Globus pallidus (tissue), 1 donor: ENCODE measurements at places on chromosomes 6 and 20.

DNA sequence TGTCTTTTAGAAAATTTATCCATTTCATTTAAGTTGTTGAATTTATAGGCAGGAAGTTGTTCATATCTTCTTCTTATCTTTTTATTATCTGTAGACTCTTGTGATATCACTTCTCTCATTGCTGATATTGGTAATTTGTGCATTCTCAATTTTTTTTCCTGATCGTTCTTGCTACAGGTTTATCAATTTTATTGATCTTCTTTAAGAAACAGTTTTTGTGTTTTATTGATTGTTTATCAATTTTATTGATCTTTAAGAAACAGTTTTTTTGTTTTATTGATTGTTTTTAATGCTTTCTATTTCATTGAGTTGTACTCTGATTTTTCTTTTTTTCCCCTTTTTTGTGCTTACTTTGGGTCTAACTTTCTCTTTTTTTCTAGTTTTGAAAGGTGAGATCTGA lies 23.8 kb upstream of the SLC22A2 start:
- DNase-seq, result no peak

DNA sequence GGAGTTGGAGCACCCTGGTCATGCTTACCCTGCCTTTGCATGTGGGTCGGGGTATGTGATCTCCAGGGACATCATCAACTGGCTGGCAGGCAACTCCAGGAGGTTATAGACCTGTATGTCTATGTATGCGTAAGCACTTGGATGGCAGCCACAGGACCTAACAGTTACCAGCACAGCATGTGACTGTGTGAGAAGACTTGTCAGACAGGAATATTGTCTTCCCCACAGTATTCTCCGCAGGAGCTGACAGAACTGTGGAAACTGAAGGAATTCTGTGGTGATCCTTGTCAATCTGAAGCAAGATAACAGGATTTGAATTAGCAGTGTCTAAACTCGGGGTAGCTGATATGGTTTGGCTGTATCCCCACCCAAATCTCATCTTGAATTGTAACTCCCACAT lies 59.2 kb downstream of the TMEM244 start:
- DNase-seq, result no peak

- no peak for DNase-seq
Measured at GRCh38 chr6:104750449-104750848, 109.3 kb downstream of the HACE1 start.

- DNase-seq, result no peak
Measured at GRCh38 chr6:135655055-135655454, 157.5 kb upstream of the AHI1 start.

DNA sequence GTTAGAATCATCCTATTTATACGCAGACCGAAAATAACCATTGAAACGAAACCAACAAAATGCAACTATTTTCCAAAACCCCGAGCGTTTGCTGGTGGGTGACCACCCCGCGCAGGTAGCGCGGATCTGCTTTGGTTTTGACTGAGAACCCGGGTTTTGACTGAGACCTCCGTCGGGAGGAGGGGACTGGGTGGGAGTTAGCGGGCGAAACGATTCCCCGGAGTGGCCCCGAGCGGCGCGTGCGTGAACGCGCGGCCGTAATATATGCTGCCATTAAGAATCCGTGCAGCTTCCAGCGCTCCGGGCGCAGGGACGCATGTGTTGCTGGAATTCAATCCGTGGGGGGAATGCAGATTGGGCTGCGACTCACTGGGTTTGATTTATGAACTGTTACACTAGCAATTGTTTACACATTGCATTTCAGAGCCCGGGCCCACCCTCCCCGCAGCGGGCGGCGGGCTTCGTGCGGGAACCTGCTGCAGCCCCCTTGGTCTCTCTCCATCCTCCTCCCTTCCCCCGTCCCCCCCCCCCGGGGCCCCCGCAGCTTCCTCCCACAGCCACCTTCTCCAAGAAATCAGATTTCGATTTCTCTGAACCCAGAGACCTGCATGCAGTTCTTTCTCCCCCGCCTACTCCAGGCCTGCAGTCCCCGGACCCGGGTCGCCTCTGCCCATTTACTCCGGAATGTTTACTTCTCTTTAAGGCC lies 9.9 kb downstream of the NRN1 start:
- DNase-seq, result no peak

- peak; percentile 36 for DNase-seq
Measured at GRCh38 chr6:110949679-110950285, 8.7 kb upstream of the GTF3C6 start.

GRCh38 chr6:34484391-34484790 lies 18.5 kb downstream of the PACSIN1 start:
- DNase-seq, result no peak

- DNase-seq, result no peak
Measured at GRCh38 chr6:43903739-43904290, 133.8 kb downstream of the VEGFA start.

DNA sequence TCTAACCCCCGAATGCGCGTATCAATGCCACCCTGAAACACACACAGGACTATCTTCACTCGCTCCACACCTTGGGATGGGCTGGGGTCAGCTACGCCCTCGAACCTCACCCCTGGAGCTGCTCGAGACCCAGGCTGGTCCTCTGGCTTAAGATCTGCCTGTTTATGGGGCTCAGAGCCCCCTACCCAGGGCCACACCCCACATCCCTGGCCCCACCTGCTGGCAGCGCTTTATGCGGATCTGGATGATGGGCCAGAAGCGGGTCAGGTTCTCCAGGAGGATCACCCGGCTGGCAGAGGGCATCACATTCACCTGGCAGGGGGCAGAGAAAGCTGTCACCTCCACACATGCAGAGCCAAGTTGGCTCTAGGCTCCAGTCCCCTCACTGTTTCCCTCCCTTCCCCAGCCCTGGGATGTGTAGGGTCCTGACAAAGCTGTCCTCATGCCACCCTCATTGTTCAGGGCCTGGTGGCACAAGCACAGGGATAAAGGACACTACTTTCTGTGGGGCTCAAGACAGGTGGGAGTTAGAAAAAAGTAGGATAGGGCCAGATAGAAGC lies 8.2 kb downstream of the CUL7 start:
- no peak for DNase-seq

- no peak for DNase-seq
Measured at GRCh38 chr6:43741829-43742228, 28.2 kb upstream of the VEGFA start.

GRCh38 chr20:11178946-11179654 lies 505.3 kb upstream of the JAG1 start:
- no peak for DNase-seq

- no peak for DNase-seq
Measured at GRCh38 chr6:136508725-136509392, 41.4 kb downstream of the MAP7 start.

GRCh38 chr20:38205001-38205400 lies 39.9 kb upstream of the TGM2 start:
- DNase-seq, result no peak

- DNase-seq, result no peak
Measured at GRCh38 chr6:155301867-155302266, 12.4 kb downstream of the TFB1M start.

DNA sequence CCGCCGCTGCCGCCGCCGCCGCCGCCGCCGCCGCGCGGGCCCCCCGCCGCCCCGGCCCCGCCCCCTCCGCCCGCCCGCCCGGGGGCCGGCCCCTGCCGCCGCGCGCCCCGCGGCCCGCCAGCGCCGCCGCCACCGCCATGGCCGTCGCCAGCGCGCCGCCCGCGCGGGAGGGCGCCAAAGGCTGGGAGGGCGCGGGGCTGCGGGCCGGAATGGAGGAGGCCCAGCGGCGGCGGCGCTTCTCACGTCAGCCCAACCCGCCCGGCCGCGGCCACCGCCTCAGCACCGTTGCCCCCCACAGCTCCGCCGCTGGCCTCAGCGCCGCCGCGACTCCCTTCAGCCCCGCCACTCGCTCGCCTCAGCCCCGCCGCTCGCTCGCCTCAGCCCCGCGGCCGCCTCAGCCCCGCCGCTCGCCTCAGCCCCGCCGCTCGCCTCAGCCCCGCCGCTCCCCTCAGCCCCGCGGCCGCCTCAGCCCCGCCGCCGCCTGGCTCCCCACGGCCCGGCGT lies 258 bp downstream of the PHF10 start:
- peak; percentile 49 for DNase-seq

GRCh38 chr6:36938536-36938935 lies 16.0 kb upstream of the PI16 start:
- DNase-seq, result no peak

- DNase-seq, result no peak
Measured at GRCh38 chr20:43955062-43955749, 40.6 kb downstream of the TOX2 start.

DNA sequence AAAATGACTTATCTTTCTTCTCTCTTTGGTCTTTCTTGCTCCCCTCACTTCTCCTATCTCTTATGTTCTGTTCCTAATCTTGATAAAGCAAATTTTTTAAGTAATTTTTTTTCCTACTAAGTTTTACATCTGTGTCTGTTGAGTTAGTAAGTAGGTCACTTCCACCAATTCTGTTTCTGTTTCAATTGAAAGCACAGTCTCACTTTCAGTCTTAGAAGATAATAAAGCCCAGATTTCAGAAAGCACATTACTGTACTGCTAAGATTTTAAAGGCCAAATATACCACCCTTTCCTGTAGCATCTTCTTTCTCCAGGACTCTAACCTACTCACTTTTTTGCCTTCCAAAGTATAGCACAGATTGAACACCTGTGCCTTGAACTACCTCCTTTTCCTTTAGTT lies 866.1 kb upstream of the ADGRB3 start:
- no peak for DNase-seq

GRCh38 chr6:41077536-41077935 lies 4.8 kb downstream of the NFYA start:
- no peak for DNase-seq
